ENCODE measurements at places on chromosomes 1 and 21. TPM values are rescaled to one million over a fixed set of nuclear protein-coding genes. Genes with fewer than 3 reads are reported as not detected.

Gene HS2ST1
- total RNA-seq, result 24.8 TPM

Gene TIMM17A
- total RNA-seq, result 31.8 TPM

Gene ERICH3
- total RNA-seq, result 8.7 TPM

Gene GNG4
- total RNA-seq, result 54.4 TPM

Gene SPATA45
- 1.9 TPM for total RNA-seq

Gene KRTAP13-2
- not detected for total RNA-seq

Gene GUCA2B
- total RNA-seq, result not detected

Gene SKI
- total RNA-seq, result 23.4 TPM

Gene CLIC6
- 0.18 TPM for total RNA-seq

Gene PMVK
- total RNA-seq, result 7.8 TPM

Gene NUDT4B
- 4.3 TPM for total RNA-seq

Gene PADI4
- 0.09 TPM for total RNA-seq

Gene SYT6
- total RNA-seq, result 13.0 TPM

Gene NGF
- 1.7 TPM for total RNA-seq

Gene PLEKHA6
- total RNA-seq, result 13.6 TPM

Gene UAP1
- 29.6 TPM for total RNA-seq

Gene HMCN1
- 10.8 TPM for total RNA-seq

Gene A3GALT2
- total RNA-seq, result not detected

Gene PSMB2
- total RNA-seq, result 20.2 TPM

Gene TMPRSS2
- total RNA-seq, result 0.27 TPM

Gene KRTAP19-3
- not detected for total RNA-seq

Gene LORICRIN
- total RNA-seq, result not detected

Gene CCSAP
- total RNA-seq, result 62.5 TPM

Gene FAM131C
- 1.8 TPM for total RNA-seq

Gene SERPINC1
- not detected for total RNA-seq

Gene TBX15
- total RNA-seq, result 2.8 TPM

Gene HSPA6
- total RNA-seq, result 0.27 TPM

Gene PADI2
- 2.1 TPM for total RNA-seq

Gene BMP8B
- total RNA-seq, result 1.5 TPM

Gene PDXK
- total RNA-seq, result 24.2 TPM

Gene FCRL5
- total RNA-seq, result not detected

Gene TMEM269
- 0.64 TPM for total RNA-seq

Gene FCGR2B
- total RNA-seq, result 0.18 TPM

Gene TTC39A
- total RNA-seq, result 7.0 TPM

Gene FNDC5
- total RNA-seq, result 41.5 TPM

Gene AUNIP
- total RNA-seq, result 1.9 TPM

Gene RAB7B
- 0.54 TPM for total RNA-seq

Gene RPTN
- total RNA-seq, result not detected

Gene IVL
- total RNA-seq, result not detected

Gene AKR7A3
- total RNA-seq, result 2.1 TPM

Gene PCBP3
- total RNA-seq, result 27.7 TPM

Gene OR2T34
- not detected for total RNA-seq

Gene ARHGEF10L
- 33.8 TPM for total RNA-seq

Gene CD247
- 0.82 TPM for total RNA-seq

Gene TRAF3IP3
- 0.27 TPM for total RNA-seq

Gene PLCH2
- total RNA-seq, result 13.3 TPM

All from cerebellum (tissue), 4 donors.